ENCODE measurements at places on chromosomes 7 and 10. TPM values are rescaled to one million over a fixed set of nuclear protein-coding genes. Genes with fewer than 3 reads are reported as not detected.

PAX4 gene
- not detected for polyA plus RNA-seq

DEPP1 gene
- polyA plus RNA-seq: not detected

TYSND1 gene
- 16.4 TPM for polyA plus RNA-seq

CPA2 gene
- not detected for polyA plus RNA-seq

MPP7 gene
- polyA plus RNA-seq: 17.7 TPM

JAKMIP3 gene
- 0.03 TPM for polyA plus RNA-seq

POLR3A gene
- 9.6 TPM for polyA plus RNA-seq

ZNRF2 gene
- 0.59 TPM for polyA plus RNA-seq

APBB1IP gene
- 85.9 TPM for polyA plus RNA-seq

CH25H gene
- polyA plus RNA-seq: 0.46 TPM

GRID1 gene
- not detected for polyA plus RNA-seq

PNPLA8 gene
- polyA plus RNA-seq: 20.9 TPM

PCDH15 gene
- polyA plus RNA-seq: not detected

TRPV6 gene
- polyA plus RNA-seq: 0.09 TPM

PI4K2A gene
- 8.5 TPM for polyA plus RNA-seq

SFRP4 gene
- polyA plus RNA-seq: not detected

PODXL gene
- 0.47 TPM for polyA plus RNA-seq

TAC1 gene
- polyA plus RNA-seq: not detected

CNTNAP2 gene
- not detected for polyA plus RNA-seq

All from CD4-positive, alpha-beta memory T cell (primary cell).